ENCODE measurements at places on chromosomes 5 and 9.

- no peak for DNase-seq
Observed at GRCh38 chr9:108477529-108478006, 378.2 kb downstream of the ACTL7B start.

GRCh38 chr5:93340881-93341280, 240.1 kb downstream of the NR2F1-AS1 start:
- DNase-seq: no peak

GRCh38 chr5:35622974-35623373, 5.3 kb downstream of the SPEF2 start:
- DNase-seq: peak; percentile 1

- no peak for DNase-seq
Observed at GRCh38 chr9:31776471-31776870, 608.0 kb upstream of the ACO1 start.

- no peak for DNase-seq
Observed at GRCh38 chr9:121921444-121921843, 171.7 kb downstream of the TTLL11 start.

DNA sequence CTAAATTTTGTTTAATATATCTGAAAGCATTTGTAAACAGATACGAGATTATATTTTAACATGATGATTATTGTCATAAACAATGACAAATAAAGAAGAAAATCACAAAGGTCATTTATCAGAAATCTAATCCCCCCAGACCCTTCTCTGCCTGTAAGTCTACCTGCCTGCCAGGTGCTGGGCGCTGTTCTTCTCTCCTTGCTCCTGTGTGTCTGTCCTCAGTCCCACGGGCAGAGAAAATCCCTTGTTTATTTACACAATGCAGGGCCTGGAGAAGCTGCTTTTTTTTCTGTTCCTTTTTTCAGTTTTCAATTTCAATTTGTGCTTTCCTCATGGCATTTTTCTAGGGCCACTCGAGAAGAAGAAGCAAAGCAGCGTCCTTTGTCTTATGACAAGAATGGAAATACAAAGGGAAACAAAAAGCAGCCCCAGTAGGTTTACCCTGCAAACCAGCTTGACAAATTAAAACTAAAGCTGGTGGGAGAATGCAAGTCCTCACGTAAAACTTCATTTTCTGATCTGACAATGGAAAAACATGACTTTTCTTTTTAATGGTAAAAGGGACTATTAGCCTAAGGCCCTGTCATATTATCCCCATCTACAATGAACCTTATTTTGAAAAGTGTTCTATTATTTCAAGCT, 282.4 kb upstream of the KLF9 start:
- no peak for DNase-seq

DNA sequence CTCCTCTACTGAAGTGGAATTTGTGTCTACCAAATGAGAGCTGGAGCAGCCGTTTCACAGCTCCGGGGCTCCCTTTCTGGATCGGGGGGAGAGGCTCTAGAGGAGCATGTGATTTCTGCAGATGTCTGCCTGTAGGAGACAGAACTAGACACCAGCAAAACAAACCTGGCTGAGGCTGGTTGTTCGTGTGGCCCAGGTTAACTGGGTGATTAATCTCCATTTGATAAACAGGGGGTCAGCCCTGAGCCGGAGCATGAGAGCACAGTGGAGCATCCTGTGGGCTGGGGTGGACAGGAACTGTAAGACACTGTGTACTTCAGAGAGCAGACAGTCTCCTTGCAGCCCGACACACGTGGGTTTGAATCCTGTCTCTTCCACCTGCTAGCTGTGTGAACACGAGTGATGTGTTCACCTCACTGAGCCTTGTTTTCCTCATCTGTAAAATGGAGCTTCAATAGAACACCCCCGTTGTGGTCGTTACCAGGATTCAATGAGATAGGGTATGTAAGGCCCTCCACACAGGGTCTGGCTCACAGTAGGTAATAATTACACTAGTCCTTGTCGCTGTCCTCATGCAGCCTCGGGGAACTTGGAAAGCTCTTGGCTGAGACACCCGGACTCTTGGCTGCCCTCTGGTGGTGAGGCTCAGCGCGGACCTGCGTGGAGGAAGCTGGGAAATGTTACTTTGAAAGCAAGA, 12.9 kb downstream of the CXCL14 start:
- DNase-seq: peak; percentile 30

- no peak for DNase-seq
Observed at GRCh38 chr9:89668866-89669246, 64.0 kb downstream of the GADD45G start.

DNA sequence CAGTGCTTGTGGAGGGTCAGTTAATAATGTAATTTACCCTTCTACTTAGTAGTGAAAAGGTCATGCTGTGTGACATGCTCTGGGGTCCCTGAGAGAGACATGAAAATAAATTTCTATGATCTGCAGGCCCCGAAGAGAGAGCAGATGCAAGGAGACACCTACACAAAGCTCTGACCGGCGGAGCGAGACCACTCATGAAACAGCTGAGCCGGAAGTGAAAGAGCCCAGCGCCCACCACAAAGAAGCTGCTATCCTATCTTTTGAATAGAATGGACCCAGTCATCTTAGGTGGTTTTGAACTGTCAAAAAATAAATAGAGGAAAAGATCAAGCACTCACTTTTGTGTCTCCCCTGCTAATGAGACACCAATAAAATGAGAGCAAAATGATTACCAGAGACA, 190.0 kb downstream of the MED10 start:
- no peak for DNase-seq

GRCh38 chr5:120093178-120093577, 370.9 kb upstream of the PRR16 start:
- no peak for DNase-seq

GRCh38 chr5:123120197-123120596, 31.2 kb downstream of the PRDM6 start:
- no peak for DNase-seq

- no peak for DNase-seq
Observed at GRCh38 chr5:77616920-77617319, 21.6 kb downstream of the OTP start.

DNA sequence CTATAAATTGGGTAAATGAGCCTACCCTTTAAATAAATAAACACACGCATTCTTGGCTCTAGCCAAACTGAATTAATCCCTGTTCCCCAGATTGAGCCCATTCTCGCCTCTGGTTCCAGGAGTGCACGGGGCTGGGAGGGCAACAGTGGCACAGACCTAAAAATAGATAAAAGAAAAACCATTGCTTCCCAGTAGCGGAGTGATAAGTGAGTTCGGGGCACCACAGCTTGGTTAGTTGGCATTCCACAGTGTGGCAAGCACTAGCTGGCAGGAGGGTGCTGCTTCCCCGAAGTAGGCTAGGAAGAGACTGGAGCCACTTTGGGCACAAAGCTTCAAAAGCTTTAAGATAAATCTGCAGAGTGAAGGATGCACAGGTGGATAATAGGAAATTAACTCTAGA, 322.2 kb upstream of the SGCD start:
- no peak for DNase-seq

DNA sequence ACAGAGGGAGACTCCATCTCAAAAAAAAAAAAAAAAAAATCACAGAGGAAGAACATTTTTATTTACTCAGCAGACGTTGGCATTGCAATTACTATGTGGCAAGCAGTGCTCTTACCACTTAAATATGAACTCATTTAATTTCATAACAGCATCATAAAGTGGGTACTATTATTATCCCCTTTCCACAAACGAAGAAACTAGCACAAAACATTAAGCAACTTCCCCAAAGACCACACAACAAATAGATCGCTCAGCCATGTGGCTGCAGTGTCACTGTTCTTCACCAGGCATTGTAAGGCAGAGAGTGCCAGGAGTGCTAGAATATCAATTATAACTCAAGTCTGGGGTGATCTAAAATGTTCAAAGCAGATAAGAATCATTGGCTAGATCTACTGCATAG, 69.8 kb upstream of the PLPP6 start:
- no peak for DNase-seq

DNA sequence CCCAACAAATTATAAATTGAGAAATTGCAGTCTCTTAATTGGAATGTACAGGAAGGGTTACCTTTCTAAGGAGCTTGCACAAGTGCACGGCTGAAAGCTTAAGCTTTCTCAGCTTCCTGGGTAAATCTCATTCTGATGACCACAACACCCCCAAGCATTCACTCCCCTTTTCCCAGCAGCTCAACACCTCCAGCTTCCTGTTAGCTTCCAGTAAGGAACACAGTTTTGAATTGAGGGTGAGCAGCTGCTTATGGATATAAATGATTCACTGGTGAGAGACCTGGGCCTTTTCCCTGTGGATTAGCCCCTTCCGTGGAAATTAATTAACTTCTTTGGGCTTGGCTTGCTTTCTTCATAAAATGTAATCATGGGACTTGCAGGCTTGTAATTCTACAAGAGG, 101.2 kb downstream of the SLC28A3 start:
- no peak for DNase-seq

DNA sequence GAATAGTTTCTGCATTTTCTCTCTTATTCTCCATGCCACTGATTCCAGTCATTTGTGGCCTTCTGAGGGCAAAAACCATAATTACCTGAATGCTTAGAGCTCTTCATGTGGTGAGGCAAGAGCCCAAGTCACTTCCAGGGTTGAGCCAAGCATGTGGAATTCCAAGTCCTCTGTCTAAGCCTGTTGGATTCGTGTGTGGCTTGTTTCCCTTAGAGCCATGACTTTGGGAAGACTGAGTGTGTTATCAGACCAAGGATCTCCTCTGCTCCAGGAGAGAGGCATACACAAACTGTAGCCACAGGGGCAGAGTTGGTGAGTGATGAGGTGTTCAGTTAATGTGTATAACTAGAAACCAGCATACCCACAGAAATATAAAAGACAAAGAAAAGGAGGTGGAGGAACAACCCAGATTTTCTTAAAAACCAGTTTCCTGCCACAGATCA, 27.1 kb downstream of the SLC22A5 start:
- DNase-seq: no peak

- no peak for DNase-seq
Observed at GRCh38 chr5:14204011-14204670, 61.0 kb downstream of the TRIO start.

- no peak for DNase-seq
Observed at GRCh38 chr5:170296935-170297588, 515 bp downstream of the LCP2 start.

DNA sequence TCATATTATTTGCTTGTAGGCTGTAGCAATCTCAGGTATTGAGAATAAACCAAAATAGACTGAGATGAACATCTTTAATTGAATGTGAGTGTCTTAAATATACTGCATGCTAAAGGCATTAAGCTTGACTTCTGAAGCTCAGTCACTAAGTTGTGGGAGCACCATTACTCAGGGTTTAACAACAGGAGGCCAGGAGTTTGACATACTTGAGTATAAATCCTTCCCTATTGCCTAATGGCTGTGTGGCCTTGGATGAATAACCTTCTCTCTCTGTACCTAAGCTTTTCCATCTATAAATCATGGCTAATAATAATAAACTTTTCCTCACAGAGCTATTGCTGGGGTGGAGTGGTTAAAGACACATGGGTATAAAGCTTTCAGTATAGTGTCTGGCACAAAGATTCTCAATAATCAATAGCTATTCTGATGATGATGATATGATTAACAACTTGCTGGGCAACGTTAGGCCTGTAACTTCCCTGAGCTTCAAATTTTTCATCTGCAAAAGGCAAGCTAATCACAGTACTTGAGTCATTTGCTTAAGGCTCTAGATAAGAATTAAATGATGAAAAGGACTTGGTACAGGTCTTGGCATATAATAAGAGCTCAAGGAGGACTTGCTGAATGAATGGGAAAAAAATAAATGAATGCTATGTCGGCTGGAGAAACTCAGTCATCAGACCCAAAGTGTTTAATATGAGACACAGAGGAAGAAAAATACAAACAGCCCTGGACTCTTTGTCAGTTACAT, 174.0 kb upstream of the IL12B start:
- no peak for DNase-seq

GRCh38 chr5:55022450-55022849, 1.6 kb upstream of the GZMK start:
- no peak for DNase-seq

- no peak for DNase-seq
Observed at GRCh38 chr9:87657190-87657589, 68.7 kb upstream of the CTSL start.

- no peak for DNase-seq
Observed at GRCh38 chr5:58447226-58447625, 12.7 kb downstream of the PLK2 start.

- no peak for DNase-seq
Observed at GRCh38 chr9:111190347-111190746, 139.7 kb downstream of the OR2K2 start.

DNA sequence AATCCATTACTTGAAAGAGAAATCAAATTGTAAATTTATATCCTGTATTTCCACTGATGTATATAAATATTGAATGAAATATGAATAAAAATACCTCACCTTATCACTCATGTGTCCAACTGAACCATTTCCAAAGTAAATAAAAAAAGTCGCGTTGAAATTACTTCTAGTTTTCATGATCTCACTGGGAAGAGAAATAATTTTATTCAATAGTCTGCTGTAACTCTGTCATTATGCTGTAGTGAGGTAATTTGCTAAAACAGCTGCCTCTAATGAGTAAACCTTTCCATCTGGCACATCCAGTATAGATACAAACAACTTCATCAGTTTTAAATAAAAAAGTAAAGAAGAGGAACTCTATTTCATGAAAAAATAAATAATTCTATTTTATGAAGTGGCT, 611.5 kb downstream of the ZNF608 start:
- no peak for DNase-seq

DNA sequence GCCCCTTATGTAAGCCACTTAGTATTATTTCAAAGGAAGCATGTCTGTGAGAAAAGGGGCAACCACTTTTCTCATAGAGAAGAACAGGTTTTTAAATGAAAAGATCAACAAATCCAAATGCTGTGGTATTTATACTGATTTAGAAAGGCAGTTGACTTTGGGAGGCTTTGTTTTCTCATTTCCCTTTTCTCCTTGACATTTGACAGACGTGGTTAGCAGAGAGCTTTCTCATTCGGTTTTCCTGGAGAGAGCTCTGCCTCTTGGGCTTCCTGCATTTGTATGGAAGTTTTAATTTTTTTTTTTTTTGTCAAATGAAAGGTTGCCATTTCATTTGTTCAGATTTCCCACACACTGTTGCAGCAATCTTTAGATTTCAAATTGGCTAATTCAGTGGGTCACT, 62.5 kb downstream of the EXOSC2 start:
- no peak for DNase-seq

GRCh38 chr9:75935591-75935990, 45.1 kb downstream of the PCSK5 start:
- no peak for DNase-seq

DNA sequence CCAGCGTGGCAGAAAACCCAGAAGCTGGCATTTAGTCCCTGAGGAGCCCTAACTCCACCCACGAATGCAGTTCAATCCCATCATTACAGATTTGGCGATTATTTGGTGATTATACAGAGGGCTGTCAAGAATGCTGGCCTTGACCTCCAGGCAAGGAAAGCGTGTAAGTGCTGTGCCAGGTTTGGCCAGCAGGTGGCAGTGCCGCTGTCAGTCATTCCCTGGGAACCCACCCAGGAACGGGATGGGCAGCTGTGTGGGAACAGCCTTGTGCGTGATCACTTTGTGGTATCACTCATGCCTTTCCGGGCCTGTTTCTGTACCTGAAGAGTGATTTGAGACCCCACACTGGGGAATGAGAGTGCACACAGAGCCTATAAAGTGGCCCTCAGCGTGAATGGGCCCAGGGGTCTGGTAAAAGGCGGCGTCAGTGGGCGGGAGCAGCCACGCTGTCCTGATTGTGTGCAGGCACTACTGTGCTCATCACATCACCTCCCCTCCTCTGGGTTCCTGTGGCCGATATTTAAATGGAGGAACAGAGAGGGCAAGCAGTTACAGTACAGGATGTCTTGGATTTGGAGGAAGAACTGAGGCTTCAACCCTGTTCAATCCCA, 215.6 kb downstream of the ROR2 start:
- peak; percentile 18 for DNase-seq

GRCh38 chr5:159427180-159428012, 97.1 kb upstream of the IL12B start:
- no peak for DNase-seq

Measured in stimulated activated CD8-positive, alpha-beta memory T cell treated with anti-CD3 and anti-CD28 coated beads, Interleukin-7, amount 100 ng/mL, for 48 hours (primary cell).